ENCODE measurements at places on chromosomes 4 and X.

GRCh38 chr4:89055157-89056080 lies 1.6 kb downstream of the FAM13A start:
- no peak for DNase-seq

DNA sequence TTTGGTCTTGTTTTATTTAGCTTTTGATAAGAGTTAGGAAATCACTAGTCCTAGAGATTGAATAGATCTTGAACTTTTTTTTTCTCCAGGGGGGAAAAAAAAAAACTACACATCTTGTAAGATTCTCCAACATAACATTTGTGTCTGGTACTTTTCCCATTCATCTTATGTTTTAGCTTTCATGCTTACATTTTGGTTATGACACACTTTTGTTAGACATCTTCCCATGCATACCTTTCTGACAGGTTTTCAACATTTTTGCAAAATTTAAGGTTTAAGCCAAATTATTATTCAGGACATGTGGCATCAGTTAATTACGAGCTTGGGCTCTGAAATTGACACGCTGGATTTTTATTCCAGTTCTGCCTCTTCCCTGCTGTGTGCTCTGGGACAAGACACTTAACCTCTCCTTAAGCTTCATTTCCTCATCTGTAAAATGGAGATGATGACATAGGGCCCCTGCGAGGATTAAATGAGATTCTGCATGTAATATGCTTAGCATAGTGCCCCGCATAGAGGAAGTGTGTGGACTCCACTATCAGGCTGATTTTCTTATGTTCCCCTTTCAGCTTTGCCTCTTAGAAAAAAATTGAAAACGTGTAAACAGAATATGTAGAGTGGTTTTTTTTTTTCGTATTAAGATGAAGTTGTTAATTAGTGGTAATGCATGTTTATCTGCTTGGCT lies 5.3 kb downstream of the KIT start:
- no peak for DNase-seq

GRCh38 chrX:19867411-19867732 lies 20.0 kb downstream of the SH3KBP1 start:
- no peak for DNase-seq

GRCh38 chr4:73723023-73723422 lies 17.3 kb upstream of the CXCL8 start:
- DNase-seq, result no peak

- no peak for DNase-seq
These were observed 665.5 kb downstream of the TLL1 start for GRCh38 chr4:166538491-166539005.

GRCh38 chr4:151702256-151702655 lies 58.6 kb downstream of the GATB start:
- DNase-seq, result no peak

DNA sequence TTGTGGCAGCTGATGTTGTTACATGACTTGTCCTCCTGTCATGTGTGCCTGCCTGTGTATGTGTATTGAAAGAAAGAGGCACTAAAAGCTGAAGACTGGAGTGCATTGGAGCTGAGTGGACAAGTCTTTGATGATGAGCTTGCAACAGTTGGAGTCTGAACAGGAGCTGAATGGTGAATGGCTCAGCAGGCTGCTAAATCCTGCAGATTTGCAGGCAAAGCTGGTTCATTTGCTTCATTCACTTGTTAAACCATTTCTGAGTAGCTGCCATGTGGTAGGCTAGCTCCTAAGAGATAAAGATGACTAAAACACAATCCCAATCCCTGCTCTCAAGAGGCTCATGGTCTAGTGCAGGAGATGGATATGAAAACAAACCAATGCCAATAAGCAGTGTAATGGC lies 217.3 kb downstream of the CHRDL1 start:
- DNase-seq, result no peak

GRCh38 chr4:16480011-16480410 lies 253.7 kb upstream of the TAPT1 start:
- no peak for DNase-seq

DNA sequence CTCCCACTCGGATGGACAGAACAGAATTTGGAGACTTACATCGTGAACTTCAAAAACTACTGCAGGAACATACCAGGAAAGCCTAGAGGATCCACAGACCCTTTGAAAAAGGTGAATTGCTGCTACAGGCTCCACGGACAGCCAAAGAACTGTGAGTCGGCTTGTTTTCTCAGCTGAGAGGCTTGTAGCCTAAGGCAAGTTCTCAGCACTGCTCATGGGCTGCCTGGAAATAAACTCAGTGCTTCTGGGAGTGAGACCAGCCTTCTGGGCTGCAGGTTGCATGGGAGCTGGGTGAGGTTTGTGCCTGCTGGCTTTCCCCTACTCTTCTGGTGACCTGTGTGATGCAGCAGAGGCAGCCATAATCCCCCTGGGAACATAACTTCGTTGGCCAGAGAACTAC lies 1397.6 kb downstream of the FAM133A start:
- no peak for DNase-seq

DNA sequence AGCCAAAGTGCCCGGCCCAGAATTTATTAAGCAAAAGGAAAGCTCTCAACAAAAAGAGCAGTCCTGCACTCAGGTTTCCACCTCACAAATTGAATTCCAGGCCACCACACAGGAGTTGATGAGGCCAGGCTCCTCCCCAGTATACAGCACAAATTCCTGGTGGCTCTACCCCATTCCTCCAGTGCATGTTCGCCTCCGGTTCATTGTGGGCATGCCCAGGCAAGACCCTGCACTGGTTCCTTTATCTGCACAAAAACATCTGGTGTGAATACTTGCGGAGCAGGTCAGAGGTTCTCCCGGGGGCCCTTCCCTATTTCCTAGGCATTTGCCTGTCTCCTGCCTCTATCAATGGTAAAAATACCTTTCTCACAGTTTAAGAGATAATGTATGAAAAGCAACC lies 195.2 kb upstream of the ANXA10 start:
- peak; percentile 12 for DNase-seq

DNA sequence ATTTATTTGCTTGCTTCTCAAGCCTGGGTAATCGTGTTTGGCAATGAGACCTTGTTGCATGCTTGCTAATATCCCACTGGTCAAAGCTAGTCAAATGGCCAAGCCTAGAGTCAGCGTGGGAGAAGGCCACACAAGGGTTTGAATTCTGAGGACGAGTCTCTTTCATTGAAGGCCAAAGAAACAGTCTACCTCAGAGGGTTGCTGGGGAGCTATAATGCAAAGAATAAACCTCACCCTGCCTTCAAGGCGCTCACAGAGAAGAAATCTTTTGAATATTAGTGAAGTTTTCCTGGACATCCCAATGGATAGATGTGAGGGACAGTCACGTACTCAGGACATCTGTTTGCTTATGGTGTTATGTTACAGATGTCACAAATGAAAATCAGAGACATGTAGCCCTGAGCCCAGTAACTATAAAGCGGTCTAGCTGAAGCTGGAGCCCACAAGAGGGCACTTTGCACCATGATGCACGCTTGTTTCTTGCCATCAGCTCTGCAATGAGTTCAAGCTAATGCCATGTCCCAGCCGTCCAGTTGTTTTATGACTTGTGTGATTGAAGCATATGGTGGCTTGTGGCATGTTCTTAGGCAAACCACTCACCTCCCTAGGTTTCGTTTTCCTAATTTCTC lies 1.1 kb upstream of the TLR3 start:
- DNase-seq, result no peak

- DNase-seq, result no peak
These were observed 12.2 kb upstream of the ODAM start for GRCh38 chr4:70183168-70183939.

GRCh38 chr4:53782458-53782845 lies 191.2 kb upstream of the LNX1 start:
- DNase-seq, result no peak

DNA sequence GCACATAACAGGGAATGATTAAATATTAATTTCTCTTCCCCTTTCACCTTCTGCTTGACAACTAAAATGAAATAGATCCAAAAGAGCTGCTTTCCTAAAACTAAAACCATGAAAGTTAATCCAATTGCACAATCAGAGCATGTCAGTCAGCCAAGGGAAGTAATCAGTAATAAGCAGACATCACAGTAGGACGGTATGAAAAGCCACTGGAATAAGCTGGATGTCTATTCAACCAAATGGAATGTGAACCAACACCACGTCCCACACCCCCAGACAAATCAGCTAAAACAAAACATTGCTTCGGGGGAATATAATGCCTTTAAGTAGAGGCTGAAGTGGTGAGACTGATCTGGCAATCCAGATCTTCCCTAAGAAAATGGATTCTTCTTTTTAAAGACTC lies 859.4 kb upstream of the FTHL17 start:
- no peak for DNase-seq

GRCh38 chr4:76588274-76588673 lies 153.2 kb downstream of the SHROOM3 start:
- no peak for DNase-seq

GRCh38 chr4:183920512-183920911 lies 15.4 kb downstream of the STOX2 start:
- DNase-seq, result no peak

DNA sequence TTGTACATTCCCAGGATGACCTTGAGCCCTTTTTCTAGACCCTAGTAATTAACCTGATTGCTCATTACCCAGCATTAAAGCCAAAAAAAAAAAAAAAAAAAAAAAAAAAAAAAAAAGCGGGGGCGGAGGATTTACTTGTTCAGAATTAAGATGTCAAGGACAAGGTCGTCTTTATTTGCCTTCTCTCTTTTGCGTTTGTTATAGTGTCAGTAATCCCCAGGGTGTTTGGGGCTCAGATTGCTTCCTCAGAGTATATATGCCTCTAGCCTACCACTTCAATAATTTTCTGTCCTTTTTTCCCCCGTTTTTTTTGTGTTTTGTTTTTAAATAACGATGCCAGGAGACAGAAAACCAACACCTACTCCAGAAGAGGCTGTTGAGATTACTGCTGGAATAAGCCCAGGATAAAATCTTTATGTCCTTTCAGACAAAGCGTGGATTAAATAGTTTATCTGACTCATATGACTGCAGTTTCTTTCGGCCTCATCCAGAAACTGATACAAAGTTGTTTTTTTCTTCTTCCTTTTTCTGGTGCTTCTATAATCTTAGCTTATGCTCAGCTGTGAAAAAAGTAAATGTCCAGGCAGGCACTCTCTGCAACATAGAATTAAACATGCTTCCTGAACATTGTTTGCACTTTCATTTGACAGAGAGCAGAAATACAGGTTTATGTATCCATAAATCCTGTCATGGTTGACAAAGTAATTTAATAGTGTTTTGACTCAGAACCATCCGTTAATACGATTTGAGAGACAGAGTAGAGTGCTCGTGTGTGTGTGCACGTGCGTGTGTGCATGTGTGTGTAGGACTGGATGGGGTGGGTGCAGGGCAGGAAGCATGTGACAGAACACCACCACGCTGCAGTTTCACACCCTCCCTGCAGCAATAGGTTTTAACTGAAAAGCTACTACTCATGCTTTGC lies 138.6 kb downstream of the AFF1 start:
- DNase-seq, result no peak

DNA sequence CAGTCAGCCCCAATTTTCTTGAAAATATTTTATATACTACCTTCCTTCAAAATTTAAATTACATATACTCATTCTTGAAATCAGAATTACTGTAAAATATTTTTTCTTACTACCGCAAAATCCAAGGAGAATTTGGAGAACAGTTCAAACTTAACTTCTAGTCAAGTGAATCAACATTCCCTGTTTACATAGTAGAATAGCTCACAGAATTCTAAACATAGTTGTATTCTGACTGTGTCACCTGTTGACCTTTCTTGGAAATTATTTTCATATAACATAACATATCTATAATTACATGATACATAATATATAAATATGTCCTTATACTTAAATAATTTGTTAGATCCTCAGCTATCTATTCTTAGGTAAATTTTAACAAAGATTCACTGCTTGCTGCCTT lies 31.0 kb upstream of the FGF5 start:
- DNase-seq, result no peak

- no peak for DNase-seq
These were observed 516.8 kb downstream of the CFAP47 start for GRCh38 chrX:36436361-36436760.

DNA sequence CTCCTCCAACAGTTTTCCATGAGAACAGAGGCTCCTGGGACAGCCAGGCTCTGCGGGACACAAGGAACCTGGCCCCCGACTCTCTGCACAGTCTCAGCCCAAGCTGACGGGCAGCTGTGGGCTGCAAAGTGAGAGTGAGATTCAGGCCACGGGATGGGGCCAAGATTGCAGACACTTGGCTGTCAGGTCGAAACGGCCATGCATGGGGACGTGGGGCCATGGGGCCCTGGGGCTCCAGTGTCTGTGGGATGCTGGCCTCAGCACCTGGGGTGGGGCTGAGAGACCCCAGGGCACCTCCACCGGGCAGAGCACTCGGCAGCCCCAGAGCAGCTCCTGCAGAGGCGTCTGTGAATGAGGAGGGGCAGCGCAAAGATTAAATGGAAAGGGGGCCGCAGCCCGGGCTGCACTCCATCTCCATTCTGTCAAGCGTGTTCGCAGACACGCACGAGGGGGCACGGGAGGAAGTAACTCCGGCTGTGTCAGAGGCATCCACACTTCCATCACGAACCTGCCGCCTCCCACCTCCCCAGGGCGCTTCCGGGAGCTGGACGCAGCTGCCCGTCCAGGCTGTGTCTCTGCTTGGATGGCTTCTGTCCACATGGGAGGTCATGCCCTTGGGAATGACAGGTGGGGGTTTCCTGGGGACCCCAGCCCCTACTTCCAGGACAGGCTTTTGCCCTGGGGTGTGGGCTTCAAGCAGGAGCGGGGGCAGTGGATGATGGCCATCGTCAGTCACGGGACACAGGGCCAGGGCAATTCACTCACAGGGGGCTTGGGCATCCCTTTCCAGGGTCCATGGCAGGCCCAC lies 82.8 kb upstream of the NKX1-1 start:
- DNase-seq, result no peak

GRCh38 chr4:175369087-175369486 lies 443.0 kb downstream of the GPM6A start:
- DNase-seq, result peak; percentile 24

DNA sequence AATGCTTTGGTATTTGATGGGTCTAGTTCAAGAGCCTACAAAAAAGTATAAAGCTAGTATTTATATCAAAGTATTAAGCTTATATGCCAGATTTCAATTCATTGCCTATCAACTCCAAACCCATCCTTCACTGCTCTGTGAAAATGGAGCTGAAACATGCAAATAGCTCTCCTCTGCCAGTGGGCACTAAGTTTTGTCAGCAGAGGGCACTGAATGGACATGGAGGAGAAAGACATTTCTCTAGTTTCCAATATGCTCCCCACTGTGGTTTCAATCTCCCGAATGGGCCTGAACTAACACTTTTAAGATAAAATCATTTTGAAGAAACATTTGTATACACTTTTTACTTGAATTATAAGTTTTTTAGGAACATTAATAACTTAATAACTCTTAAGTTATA lies 12.4 kb downstream of the PPID start:
- DNase-seq, result no peak

Data from BJ (cell line).